Stimulated activated CD4-positive, alpha-beta T cell treated with anti-CD3 and anti-CD28 coated beads, Interleukin-1b, Interleukin-23, amount 100 ng/mL, for 48 hours (primary cell): ENCODE measurements at places on chromosomes 3 and 15.
A peak's percentile ranks its signal among the peaks of the same experiment; 100 is the strongest.

GRCh38 chr3:48966876-48967361 is 23.1 kb upstream of the P4HTM start:
- peak; percentile 33 for DNase-seq

- DNase-seq: no peak
Observed at GRCh38 chr3:33398410-33398809, 41.8 kb downstream of the UBP1 start.

DNA sequence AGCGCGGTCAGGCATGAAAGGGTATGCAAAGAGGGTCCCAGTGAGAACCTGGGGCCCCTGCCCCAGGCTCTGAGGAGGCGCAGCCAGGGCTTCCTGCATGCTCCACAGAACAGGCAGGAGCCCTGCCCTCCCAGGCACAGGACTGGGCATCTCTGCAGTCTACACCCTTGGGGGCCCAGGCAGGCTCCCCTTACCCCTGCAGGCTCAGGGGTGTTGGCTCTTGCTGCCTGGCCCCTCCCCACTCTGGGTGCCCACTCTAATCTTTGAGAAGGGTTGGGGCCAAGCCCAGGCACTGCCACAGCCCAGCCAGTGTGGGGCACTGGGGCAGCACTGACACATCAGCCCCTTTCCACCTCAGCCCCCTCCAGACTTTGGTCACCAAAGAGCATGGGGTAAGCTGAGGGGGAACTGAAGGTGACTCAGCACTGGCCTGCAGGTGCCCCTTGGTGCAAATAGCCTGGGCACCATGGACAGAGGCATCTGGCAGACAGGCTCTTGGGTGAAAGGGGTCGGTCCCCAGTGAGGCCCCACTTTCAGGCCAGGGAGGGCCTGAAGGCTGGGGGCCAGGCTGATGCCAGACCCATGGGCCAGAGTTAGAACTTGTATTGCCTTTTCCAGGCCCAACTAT is 73.4 kb downstream of the NPAP1 start:
- DNase-seq: no peak

DNA sequence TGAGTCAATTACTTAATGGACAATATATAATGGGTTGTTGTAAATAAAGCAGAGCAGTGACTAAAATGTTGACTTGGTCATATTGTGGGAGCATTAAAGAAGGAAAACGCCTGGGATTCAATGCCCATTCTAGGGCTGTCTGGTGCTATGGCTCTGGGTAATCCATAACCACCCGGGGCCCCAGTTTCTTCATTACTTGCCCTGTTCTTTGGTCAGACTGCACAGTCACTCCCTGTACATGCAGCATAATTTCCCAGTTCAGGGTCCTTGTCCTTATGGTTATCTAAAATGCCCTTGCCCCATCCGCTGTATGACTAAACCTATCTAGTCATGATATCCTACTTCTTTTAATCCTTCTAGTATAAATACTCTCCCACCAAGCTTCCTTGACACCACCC is 27.5 kb upstream of the DENND4A start:
- DNase-seq: no peak

GRCh38 chr3:122952520-122952919 is 75.0 kb downstream of the SEMA5B start:
- DNase-seq: no peak

GRCh38 chr3:132637590-132637989 is 22.0 kb downstream of the ACAD11 start:
- no peak for DNase-seq

GRCh38 chr3:126014252-126014651 is 45.3 kb downstream of the ROPN1B start:
- DNase-seq: no peak

DNA sequence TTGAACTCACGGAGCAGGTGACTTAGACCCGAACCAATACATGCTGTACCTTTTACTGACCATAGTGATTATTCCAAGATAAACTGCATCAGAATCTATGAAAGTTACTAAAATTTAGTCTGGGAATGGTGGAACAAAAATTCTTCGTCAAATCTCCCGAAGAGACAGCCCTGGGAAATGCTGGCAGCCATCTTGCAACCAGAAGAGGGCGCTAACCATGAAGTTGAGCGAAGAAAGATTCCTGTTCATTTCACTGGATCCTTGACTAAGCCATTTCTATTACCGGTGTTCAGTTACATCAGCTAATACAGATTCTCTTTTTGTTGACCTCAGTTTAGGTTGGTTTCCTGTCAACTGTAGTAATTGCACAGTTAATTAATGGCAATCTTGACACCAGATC is 199.6 kb downstream of the SLC9A9 start:
- DNase-seq: no peak

GRCh38 chr3:179260949-179261765 is 10.2 kb upstream of the KCNMB3 start:
- DNase-seq: peak; percentile 62

- DNase-seq: no peak
Observed at GRCh38 chr3:87082796-87083440, 92.0 kb upstream of the VGLL3 start.

- DNase-seq: no peak
Observed at GRCh38 chr15:78076231-78077052, 1.1 kb downstream of the TBC1D2B start.

DNA sequence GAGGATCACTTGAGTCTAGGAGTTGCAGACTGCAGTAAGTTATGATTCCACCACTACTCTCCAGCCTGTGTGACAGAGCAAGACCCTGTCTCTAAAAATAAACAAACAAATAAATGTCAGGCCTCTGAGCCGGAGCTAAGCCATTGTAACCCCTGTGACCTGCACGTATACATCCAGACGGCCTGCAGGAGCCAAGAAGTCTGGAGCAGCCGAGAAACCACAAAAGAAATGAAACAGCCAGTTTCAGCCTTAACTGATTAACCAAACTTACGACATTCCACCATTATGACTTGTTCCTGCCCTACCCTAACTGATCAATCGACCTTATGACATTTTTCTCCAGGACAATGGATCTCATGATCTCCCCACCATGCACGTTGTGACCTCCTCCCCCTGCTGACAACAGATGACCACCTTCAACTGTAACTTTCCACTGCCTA is 32.5 kb upstream of the ZKSCAN7 start:
- no peak for DNase-seq

DNA sequence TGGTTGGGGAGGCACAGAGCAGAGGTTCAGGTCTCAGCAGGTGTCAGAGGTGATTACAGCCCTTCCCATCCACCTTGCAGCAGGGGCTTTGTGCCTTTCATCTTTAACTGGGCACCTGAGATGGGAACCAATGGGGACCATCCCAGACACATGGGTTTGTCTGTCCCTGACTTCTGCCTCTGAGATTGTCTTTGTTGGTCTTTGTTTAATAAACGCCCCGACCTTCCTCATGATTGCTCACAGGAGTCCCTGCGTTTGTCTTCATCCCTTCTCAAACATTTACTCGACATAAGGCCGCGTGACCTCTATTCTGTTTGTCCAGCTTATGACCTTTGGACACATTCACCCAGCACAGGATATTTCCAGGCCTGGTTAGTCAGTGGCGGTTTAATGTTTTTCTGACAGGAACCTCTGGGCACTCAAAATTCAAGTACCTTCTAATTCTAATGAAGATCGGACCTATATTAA is 5.9 kb downstream of the ZSCAN2 start:
- no peak for DNase-seq

GRCh38 chr15:52408823-52409222 is 113.2 kb upstream of the MYO5C start:
- no peak for DNase-seq

GRCh38 chr3:39513791-39514369 is 46.4 kb downstream of the MOBP start:
- DNase-seq: no peak

DNA sequence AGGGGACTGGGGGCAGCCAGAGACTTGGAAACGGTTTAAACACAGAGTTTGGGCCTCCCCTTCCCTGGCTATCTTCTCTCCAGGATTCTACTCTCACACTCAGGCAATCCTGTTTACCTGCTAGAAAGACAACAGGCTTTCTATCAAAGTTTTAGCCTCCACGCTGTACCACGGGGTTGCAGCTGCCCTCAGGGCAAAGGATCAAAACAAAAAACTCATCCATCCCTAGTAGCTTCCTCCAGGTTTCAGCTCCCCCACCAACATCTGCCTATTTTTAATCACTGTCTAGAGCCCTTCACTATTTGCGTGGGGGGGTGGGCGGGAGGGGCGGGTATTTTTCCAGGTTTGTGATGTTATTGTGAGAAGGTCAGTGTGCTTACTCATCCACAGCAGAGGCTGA is 286.8 kb upstream of the TRIM42 start:
- no peak for DNase-seq

DNA sequence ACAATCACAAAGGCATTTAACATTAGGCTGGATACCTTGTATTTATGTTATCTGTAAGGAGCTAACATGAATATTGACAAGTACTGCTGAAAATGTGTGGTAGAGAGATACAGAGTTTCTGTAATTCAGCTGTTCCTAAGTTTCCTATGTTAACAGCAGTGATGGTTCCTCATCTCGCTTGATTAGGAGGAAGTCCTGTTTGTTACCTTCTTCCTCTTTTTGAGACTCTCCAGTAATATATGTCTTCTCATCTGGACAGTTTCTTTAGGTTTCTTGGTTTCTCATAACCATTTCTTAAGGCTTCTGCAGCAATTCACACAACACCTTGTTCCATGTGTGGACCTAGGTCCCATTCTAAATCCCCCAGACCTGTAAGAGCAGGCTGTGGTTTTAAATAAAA is 11.4 kb upstream of the PEX5L start:
- DNase-seq: no peak
